ENCODE measurements at places on chromosomes 11 and 22. TPM values are rescaled to one million over a fixed set of nuclear protein-coding genes. Genes with fewer than 3 reads are reported as not detected.

The RELT gene
- 5.9 TPM for total RNA-seq

The VSIG2 gene
- 0.25 TPM for total RNA-seq

The APOL4 gene
- total RNA-seq: 3.2 TPM

The SMIM35 gene
- not detected for total RNA-seq

The CD3D gene
- 3.0 TPM for total RNA-seq

The GP1BB gene
- total RNA-seq: 3.7 TPM

Measured in adrenal gland (tissue), 19 donors.